ENCODE measurements at places on chromosomes 5 and 9.

- no peak for DNase-seq
Measured at GRCh38 chr5:108686676-108687075, 61.0 kb upstream of the FER start.

GRCh38 chr9:134781591-134782302, 98.9 kb upstream of the FCN2 start:
- no peak for DNase-seq

- no peak for DNase-seq
Measured at GRCh38 chr5:9466697-9467096, 79.2 kb downstream of the SEMA5A start.

DNA sequence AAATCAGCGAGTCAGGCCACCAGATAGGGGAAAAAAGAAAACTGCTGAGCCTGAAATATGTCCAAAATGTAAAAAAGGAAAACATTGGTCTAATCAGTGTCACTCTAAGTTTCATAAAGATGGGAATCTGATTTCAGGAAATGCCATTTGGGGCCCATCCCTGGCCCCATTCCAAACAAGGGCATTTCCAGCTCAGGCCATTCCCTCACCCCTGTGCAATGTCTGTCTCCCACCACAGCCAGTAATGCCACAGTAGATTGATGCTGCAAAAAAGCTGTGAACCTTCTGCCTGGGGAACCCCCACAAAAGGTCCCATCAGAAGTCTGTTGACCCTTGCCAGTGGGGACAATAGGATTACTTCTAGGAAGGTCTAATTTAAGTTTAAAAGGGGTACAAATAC, 199.6 kb downstream of the YTHDC2 start:
- no peak for DNase-seq

DNA sequence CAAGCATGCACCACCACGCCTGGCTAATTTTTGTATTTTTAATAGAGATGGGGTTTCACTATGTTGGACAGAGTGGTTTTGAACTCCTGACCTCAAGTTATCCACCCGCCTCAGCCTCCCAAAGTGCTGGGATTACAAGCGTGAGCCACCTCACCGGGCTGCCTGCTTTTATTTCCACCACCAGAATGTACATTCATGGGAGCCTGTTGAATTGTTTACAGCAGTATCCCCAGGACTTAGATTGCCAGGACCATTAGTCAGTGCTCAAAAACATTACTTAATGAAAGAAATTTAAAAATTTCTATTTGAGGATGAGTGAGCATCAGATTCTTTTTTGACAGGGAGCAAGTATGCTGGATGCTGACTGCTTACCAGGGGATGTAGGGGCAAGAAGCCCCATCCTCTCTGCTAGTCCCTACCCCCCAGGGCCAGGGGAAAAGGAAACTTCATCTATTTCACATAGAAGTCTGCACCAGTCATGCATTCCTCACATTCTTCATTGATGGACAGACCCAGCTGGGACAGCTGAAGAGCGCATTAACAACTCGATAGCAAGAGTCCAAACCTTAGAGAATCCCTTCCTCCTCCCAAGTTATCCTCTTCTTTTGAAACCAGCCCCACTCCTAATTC, 10.3 kb upstream of the RGMB start:
- no peak for DNase-seq

DNA sequence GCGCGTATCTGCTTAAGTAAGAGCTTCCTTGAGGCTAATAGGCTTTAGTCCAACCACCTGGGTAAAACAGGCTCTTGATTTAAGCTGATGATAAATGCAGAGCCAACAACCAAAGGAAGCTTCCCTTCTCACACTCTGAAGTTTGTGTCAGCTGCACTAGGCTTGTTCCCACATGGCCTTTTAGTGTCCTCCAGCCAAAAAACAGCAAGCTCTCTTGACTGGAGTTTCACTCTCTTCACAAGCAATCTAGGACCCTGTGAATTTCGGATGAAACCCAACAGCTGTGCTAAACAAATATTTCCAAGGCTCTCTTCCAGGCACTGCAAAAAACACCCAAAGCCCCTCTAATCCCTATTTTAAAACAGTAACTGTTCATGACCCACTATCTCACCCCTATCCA, 63.9 kb downstream of the SAXO1 start:
- no peak for DNase-seq
